Lung (tissue), 17 donors: ENCODE measurements at places on chromosomes 12 and 14.

DNA sequence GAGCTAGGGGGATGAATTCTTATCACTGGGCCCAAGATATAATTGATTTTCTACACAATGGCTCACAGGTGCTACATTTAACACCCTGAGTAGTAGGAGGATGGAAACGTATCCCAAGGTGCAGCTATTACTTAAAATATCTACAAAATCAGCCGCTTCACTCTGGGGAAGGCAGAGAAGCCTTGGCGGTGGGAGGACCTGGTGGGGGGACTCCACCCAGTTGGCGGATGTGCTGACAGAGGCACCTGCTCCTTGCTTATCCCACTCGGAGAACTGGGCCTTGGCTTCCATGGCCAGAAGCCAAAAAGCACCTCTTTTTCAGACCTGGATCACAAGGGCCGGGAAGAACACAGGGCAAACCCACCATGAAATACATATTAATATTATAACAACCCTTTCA, 106.3 kb downstream of the OTX2 start:
- no peak for DNase-seq

- no peak for DNase-seq
Measured at GRCh38 chr12:93055221-93055620, 126.1 kb upstream of the EEA1 start.

- no peak for DNase-seq
Measured at GRCh38 chr12:32083489-32083888, 23.2 kb upstream of the BICD1 start.

DNA sequence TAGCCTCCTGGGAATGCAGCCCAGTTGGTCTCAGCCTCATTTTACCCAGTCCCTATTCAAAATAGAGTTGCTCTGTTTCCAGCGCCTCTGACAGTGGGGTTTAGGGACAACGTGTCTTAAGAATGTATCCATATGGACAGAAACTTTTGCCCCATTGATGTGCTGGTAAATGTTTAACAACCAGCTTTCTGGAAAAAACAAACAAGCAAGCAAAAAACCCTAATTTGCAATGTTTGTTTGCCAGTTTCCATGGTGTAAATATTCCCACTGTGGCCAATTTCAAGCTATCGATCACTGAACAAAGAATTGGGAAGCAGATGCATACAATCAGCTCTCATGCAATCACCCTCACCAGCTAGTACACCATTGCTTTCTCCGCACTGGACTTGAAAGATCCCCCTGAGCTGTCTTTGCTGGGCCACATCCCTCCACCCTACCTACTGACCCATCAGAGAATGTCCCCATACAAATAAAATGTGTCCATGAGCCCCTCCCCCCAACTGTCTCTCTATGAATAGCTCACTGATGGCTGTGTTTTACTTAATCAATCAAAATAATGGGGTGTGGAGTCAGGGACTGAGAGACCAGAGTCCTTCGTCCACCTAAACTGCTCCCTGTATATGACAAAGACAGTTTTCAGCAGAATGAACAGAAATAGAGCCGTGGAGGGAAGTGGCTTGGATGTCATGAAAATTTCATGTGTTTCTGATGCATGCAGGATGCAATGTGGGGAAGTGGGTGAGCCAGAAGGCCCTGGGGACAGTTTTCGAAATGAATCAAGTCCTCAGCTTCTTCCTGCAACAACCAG, 40.8 kb downstream of the CCDC60 start:
- DNase-seq = peak; percentile 73

GRCh38 chr14:67532998-67533753, at the start of gene PLEKHH1:
PLEKHH1 (plus strand) TSS chr14:67533290; CDS start chr14:67541868, 8,578 bp downstream.
- DNase-seq = peak; percentile 77

DNA sequence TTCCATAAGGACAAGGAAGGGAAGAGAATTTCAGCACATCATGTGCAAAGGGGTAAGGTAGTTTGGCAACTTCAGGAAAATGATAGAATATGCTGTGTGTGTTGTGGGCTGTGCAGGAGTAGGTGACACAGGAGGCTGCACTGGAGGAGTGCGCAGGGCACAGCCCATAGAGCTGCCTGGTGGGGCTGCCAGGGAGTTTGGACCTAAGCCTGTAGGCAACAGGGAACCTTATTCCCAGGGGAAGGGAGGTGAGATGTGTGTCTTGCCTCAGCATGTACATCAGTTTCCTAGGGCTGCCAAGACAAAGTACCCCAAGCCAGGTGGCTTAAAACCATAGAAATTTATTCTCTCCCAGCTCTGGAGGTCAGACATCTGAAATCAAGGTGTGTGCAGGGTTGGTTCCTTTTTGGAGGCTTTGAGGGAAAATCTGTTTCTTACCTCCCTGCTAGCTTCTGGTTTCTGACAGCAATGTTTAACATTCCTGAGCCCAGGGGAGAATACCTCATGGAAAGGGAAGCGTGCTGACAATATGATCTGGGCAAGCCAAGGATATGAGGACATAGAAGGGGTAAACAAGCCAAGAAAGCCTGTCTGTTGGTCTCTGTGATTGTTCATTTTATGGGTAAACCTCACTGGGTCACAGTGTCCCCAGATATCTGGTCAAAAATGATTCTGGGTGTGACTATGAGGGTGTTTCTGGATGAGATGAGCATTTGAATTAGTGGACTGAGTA, 174.0 kb upstream of the NTF3 start:
- no peak for DNase-seq

GRCh38 chr14:94330857-94331256, 7.7 kb upstream of the SERPINA6 start:
- no peak for DNase-seq
